T-cell (primary cell): ENCODE measurements at places on chromosomes 4 and X. TPM values are rescaled to one million over a fixed set of nuclear protein-coding genes. Genes with fewer than 3 reads are reported as not detected.
A peak's percentile ranks its signal among the peaks of the same experiment; 100 is the strongest.

DNA sequence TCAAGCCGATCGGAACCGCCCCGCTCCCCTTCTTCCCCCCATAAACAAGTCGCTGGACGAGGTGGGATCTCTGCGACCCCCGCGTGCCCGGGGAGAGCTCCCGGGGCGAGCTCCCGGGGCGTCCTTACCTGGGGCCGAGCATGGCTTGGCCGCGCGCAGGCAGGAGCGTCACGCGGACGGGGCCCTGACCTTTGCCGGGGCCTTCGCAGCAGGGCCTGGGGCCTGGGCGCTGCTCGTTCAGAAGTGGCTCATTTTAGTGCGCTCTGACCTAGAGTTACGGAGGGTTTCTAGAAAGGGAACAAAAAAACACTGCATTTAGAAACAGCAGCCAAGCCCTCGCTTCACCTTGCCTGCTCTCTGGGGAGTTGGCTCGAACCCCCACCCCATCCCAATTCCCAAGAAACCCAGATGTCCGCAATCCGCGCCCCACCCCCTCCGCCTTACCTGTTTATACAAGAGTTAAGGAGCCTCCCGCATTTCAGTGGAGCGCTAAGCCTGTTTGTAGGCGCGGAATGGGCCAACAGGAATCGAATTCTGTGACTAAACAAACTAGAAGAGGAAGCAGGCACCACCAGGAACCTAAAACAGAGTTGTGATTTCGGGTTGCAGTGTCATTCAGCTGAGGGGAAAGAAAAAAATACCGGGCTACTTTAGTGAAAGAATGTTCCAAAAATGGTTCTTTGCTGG lies 814 bp upstream of the RBM47 start:
- DNase-seq, result no peak

GRCh38 chrX:41014776-41015360 lies 70.4 kb upstream of the USP9X start:
- DNase-seq, result no peak

DNA sequence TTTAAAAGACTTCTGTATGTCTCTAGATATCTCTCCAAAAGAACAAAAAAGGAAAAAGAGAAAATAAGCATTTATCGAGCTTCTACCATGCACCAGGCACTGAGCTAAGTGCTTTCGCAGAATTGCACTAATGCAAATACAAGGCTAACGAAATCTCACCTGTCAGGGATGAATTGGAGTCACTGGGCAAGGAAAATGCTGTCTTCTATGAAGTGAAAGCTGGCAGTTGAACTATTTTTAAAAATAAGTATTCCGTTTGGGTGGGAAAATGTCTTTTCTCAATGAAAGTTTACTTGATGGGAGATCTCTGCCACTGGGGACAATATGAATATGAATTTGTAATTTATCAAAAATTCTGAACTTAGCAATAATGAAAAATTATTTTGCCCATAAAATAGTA lies 47.6 kb downstream of the COL25A1 start:
- DNase-seq, result no peak

DNA sequence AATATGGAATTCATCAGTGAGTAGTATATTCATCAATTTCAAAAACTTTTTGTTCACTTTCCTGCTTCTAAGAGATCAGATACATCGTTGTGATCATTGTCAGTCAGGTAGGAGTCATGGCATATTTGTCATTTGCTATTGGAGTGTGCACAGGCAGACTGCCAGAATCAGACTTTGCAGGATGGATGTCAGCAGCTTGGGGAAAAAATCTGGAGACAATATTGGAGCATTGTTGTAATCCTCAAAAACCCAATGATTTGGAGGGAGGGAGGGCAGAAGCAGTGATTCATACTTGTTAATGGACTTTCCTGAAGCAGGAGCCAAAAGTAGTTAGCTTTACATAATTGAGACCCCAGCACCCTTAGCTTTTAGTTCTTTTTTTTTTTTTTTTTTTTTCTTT lies 59.6 kb upstream of the DRP2 start:
- no peak for DNase-seq

GRCh38 chr4:169225058-169225751 lies 45.6 kb downstream of the SH3RF1 start:
- DNase-seq, result no peak

GRCh38 chr4:169098054-169098497 lies 88.0 kb upstream of the CBR4 start:
- no peak for DNase-seq

DNA sequence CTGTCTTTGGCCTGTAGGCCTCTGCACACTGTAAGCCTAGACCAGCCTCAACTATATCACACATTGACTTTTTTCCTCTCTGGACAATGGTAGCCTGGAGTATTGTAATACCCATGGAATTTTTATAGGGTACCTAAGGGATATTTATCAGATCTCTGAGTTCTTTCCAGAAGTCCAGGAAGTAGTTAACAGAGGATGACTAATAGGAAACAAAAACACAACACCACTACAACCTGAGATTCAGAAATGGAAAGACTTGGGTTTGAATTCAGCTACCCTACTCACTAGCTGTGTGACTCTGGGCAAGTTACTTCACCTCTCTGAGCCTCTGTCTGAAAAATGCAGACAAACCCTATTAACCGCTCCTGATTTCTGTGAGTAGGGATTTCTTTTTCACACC lies 7.7 kb upstream of the STX18 start:
- DNase-seq, result no peak

- DNase-seq, result no peak
Measured at GRCh38 chr4:40256329-40256728, 59.5 kb downstream of the RHOH start.

DNA sequence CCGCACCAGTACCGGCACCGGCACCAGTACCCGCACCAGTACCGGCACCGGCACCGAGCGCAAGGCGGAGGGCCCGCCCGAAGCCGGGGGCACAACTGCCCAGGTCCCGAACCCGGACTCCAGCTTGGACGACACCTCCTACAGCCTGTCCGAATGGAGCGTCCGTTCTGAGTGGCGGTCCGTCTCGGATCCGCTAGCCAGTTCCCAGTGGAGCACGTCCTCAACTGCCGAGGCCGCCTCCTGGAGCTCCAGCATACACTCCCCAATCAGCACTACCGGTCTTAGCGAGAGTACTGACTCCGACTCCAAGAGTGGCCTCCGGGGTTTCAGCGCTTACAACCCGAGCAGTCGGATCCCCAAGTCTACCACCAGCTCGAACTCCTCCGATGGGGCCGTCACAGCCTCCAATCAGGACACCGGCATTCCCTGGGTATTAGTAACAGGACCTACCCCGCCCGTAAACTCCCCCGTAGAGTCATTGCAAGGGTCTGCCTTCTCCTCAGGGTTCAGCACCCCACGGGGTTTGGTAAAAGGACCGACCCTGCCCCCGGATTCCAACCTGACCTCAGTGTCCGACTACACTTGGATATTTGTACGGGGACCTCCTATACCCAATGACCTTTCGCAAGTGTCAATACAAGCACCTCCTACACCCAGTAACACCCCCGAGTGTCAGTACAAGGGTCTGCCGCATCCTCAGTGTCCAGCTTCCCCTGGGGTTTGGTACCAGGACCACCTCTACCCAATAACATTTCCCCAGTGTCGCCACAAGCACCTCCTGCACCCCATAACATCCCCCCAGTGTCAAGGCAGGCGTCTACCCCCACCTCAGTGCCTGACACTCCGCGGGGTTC lies 721 bp upstream of the MAOA start:
- peak; percentile 4 for DNase-seq

DNA sequence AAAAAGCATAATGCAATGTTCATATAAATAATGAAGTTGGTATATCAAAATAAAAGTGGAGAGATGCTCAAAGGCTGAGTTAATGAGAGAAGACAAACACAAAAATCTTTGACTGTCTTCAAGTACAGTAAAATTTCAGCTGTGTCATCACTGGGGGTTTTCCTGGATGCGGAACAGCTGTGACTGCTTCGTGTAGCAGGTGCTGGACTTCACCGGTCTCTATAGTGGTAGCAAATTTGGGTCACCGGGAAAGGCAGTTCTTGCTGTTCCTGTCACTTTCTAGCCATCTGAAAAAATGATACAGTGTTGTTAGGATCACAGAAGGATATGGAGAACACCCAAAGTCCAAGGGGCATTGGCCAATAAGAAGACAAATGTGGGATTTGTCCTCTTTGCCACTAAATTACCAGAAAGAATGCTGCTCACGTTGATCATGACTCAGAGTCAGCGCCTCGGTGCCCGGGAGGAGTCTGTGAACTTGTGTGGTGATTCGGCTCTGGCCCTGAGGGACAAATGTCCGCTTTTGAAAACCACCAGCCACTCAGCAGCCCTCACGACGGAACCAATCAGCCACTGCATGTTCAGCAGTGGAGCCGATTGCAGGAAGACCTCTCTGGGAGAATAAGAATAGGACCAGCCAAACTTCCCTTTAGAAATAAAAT lies 230.1 kb upstream of the FAT1 start:
- DNase-seq, result no peak

GRCh38 chr4:7054106-7054880 lies 11.1 kb downstream of the TADA2B start:
- DNase-seq, result no peak

DNA sequence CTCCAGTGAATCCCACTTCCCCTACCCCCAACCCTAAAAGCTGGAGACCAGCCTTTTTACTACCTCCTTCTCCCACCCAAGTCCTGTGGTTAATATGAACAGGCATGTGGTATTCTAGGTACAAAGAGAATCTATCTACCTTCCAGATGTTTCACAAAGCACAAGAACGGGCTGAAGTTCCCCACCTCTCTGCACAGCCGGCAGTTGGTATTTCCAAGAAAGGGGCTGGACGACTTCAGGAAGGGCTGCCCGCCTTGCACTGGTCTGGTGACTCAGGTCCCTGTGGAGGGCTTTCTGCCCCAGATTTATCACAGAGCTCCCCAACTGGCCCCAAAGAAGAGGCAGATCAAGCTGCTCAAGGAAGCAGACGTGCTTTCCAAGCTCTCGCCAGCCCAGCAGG lies 4.5 kb downstream of the FAM47E start:
- no peak for DNase-seq

DNA sequence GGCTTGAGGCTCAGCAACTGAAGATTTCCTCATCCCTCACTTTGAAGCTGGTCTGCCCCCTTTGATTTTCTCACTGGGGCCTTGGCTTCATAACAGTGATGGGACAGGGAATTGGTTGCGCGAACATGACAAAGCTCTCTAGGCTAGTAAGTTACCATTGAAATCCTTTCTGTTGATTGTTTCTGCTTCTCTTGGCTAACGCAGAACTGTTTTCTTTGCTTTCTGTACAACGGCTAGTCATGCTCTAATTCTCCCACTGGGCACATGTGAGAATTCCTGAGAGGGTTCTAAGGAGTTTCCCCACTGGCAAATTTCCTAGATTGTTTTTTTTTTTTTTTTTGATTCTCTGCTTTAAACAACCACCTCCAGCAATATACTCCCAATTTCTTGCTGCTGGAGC lies 738.6 kb downstream of the PCDH7 start:
- DNase-seq, result no peak

DNA sequence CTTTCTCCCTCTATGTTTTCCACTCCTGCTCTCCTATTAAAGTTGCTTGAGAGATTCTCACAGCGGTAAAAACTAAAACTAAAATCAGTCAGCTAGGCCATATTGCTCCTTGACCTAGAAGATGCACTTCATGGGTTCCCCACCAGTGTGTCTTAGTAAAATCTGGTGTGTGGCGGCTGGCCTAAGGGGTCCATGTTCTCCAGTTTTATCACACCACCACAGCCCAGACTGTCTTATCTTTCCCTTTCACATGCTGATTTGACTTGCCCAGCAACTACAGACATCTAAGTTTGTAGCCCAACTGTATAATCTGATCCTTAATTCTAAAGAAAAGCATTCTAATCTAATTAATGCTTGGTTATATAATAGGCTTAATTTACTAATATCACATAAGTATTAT lies 68.0 kb downstream of the ATP8A1 start:
- DNase-seq, result no peak

GRCh38 chrX:136256026-136256425 lies 4.8 kb upstream of the MAP7D3 start:
- no peak for DNase-seq

FREM3 gene
- 0.16 TPM for total RNA-seq
